T-helper 2 cell (primary cell): ENCODE measurements at places on chromosomes 5 and 9.

GRCh38 chr9:101727612-101728524 is 10.6 kb downstream of the GRIN3A start:
- no peak for DNase-seq

DNA sequence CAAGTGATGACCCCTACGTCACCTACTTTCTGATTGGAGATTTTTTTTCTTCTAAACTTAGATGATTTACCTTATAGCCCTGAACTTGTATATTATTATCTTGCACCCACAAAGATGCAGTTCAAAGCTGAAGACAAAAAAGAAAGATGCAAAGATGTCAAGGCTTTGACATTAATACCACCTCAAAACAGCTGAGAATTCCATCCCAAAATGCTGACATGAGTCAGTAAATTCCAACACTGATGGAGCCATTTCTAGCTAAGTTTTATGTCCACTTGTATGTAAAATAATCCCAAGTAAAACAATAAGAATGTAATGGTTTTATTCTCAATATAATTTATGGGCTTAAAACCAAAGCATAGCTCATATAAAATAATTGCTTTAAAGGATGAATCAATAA is 91.5 kb upstream of the CDH9 start:
- no peak for DNase-seq

GRCh38 chr9:113828221-113828620 is 47.9 kb upstream of the ZNF618 start:
- no peak for DNase-seq

DNA sequence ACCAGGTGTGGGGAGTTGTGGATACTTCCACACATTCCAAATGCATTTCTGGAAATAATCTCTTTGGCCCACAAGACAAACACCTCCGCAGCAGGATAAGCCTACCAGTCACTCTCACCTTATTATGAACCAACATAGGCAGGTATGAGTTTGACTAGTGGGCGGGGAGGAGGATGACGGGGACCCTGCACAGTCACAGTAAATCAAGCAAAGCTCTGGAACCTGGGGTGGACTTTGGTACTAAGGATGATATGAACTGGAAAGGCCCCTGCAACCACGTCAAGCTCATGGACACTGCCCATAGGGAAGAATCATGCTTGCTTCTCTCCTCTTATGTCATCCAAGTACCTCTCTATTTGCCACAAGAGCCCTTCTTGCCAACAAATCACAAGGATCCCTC is 259.4 kb downstream of the HSPA4 start:
- no peak for DNase-seq

GRCh38 chr5:92470770-92471169 is 1087.7 kb upstream of the ARRDC3 start:
- no peak for DNase-seq

DNA sequence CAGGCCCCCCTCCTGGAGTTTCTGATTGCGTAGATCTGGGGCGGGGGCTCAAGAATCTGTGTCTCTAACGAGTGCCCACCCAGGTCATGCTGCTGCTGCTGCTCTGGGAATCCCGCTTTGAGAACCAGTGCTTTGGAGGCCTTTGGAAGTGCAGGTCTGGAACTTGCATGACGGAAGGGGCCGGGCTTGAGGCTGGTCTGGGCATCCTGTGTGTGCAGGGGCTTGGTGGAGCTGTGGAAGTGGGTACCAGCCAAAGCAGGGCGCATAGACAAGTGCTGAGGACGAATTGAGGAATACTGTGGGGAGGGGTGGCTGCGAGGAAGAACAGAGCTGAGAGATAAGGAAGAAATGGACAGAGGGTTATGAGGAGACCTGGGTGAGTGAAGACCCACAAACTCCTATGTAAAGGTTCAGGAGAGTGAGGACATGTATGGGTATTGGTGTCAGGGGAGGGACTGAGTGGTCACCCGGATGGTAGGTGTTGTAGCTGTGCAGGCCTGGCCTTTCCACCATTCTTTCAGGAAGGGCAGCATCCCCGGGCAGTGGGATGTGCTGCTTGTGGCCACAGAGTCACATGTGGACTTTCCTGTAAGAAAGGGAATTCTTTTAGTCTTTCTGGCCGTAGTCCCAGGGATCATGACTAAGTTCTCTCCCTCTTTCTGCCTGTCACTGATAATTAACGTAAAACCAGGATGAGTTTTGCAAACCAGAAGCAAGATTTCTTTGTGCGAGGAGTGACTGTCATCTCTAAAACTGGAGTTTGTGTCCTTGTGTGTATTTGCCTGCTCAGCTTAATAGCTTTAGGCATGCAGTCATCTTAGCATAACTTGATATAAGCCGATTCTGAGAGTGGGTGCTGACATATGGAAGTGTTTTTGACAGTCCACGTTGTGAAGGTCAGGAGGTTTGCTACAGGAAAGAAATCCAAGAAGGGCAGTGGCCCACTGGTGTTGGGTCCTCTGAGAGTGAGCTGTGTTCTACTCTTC is 43.3 kb upstream of the TJP2 start:
- DNase-seq, result no peak

GRCh38 chr9:93198838-93199625 is 15.1 kb downstream of the WNK2 start:
- DNase-seq, result no peak

DNA sequence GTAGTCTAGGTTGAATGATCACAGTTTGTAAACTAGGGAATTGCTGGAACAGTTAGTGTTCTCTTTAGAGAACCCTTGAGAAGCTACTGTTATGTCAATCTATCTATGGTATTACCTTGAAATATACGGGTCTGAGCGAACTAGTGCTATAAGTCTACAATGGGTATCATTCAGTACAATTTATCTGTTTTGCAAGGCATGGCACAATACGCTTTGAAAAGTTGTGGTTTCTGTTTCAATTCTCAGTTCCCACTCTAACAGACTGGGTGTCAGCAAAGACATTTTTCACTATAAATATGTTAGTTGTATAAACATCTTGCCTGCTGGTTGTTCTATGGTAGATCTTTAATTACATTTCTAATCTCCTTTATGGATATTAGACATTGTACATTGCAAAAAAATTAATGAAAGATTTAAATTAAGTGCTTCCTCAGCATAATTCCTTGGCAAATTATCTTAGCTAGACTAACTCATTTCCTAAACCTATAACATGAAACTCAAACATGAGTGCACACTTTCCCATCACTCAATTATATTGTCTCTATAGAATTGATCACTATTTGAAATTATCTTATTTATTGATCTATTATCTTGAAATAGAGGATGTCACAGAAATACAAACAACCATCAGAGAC is 24.9 kb upstream of the SLCO6A1 start:
- no peak for DNase-seq

GRCh38 chr5:152259702-152260101 is 145.4 kb downstream of the NMUR2 start:
- no peak for DNase-seq

- no peak for DNase-seq
Measured at GRCh38 chr9:86526021-86526420, 171.8 kb upstream of the TUT7 start.

GRCh38 chr5:75681125-75681830 is 36.0 kb downstream of the POC5 start:
- no peak for DNase-seq
